Fibroblast of gingiva (primary cell): ENCODE measurements at places on chromosomes 6 and 20.

DNA sequence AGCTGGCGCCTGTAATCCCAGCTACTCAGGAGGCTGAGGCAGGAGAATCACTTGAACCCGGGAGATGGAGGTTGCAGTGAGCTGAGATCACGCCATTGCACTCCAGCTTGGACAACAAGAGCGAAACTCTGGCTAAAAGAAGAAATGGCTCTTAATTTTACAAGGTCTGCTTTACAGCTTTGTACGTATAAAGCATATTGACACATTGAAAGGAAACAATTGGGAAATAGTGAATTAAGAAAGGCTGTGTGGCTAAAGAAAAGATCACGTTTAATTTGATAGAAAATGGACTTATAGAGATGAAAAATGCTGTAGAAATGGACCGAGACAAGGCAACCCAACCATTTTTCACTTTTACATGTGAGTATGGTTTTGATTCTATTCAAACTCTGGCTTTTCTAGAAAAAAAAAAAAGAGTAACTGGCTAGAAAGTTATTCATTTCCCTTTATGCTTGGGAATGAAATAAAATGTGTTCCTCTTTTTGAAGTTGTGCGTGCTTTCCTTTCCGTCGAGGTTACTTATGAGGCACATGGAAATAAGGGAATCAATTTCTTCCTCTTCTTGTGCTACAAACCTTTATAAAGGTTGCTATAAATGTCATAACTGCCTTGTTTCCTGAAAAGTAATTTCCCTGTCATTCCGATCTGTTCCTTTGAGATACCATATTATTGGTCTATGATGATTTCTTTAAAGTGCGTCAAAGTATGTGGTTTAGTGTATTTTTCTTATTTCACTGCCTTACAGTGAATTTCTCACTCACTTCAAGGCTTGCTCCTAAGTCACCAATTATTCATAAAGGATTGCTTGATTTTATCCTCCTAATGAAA is 29.4 kb downstream of the PFDN4 start:
- DNase-seq, result no peak

GRCh38 chr6:108562503-108562993 is 1.8 kb downstream of the FOXO3 start:
- peak; percentile 67 for DNase-seq

- DNase-seq, result no peak
Measured at GRCh38 chr6:2505624-2506023, 245.1 kb downstream of the MYLK4 start.

DNA sequence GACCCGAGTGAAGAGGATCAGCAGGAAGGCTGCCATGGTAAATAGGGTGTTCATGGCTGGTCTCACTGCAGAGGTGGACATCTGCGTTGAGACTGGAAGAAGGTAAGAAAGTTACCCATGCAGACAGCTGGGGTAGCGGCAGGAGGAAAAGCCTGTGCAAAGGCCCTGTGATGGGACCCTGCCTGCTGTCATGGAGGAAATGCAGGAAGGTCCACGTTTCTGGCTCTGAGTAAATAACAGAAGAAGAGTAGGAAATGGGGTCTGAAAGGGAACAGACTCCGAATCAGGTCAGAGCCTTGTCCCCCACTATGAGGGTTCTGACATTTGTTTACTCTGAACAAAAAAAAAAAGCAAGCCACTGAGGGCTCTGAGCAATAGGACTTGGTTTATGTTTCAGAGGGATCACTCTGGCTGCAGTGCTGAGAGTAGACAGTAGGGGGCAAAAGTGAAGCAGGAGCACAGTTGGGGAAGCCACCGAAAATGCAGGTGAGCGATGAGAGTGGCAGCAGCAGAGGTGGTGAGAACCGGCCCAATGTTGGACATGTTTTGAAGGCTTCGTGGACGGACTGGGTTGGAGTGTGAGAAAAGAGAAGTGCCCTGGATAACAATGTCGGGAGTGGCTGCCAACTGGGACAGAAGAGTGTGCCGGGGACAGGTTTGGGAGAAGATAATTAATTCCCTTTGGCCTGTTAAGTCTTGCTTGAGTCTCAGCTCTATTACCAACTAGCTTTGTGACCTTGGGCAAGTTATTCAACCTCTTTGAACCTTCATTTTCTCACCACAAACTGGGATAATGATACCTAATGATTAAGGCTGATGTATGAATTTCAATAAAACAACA is 57.9 kb upstream of the MAP7 start:
- DNase-seq, result peak; percentile 38

DNA sequence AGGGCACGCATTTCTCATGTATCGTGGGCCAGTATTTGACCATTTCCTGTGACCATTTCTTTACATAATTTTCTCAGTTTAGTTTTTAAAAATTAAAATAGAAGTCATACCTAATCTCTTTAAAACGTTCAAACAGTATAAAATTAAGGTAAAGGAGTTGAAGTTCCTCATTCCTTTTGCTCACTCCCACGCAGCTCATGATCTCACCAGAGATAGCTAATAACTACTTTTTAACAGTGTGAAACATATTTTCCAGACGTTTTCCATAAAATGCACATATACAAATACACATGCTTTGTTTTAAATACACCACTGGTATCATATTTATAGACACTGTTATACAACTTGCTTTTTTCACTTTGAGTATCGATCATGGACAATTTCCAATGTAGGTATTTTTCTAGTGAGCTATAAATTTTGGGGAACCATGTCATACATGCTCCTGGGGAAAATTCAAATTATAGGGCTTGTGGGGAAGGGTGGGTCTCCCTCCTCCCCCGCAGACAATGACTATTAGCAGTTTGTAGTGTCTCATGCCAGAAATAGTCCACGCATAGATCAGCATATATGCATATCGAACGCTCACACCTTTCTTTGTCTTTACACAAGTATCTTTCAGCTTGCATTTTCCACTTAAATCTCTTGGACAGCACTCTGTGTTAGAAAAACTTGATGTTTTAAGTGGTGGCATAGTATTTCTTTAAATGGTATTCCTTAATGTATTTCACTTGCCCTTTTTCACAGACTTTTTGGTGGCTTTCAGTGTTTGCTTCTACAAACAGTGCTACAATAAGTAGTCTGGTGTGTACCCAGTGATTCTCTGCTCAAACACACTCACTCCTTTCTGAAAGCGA is 145.5 kb upstream of the ZNF217 start:
- no peak for DNase-seq

DNA sequence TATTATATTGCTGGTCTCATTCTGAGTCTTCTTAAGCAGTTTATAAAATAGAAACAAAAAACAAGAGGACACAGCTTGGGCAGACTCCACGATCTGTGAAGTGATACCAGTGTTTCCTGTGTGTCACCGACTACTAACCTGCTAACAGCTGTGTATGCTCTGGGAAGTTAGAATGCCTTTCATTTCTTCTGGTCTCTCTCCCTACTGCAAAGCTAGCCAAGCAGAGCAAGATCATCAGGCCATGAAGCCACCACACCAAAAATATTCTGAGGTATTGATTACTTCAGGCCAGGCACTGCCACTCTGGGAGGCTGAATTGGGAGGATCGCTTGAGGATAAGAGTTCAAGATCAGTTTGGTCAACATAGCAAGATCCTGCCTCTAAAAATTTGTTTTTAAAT is 46.9 kb upstream of the SMIM29 start:
- DNase-seq, result no peak

DNA sequence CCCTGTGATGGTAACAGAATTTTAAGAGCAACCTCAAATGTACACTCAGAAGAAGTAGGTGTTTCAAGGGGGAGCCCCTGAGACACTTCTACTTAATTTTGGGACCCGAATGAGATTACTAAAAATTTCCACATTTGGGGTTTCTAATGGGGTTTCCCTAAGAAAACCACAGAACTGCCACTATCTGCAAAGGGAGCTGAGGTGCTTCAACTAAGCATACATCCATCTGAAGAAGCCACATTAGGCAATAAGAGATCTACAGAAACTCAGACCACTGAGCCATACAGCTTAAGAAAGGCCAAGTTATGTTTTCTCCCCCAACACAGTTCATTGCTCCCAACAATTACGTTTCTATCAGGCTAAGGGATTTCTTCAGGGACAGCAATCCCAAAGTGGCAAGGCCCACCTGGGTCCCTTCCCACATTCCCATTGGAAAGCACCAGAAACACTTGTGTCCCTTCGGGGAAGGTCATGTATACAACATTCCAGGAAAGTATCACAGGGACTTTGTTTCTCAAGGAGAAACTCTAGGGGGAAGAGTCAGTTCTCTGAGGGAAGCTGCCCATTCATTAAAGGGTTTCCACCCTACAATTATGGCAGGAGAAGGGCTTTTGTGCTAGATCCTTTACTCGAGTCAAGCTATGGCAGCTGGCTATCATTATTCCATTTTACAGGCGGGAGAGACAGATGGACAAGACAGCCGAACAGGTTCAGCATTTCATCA is 5.0 kb downstream of the BCL2L1 start:
- DNase-seq, result no peak

- DNase-seq, result no peak
Measured at GRCh38 chr20:41717483-41717882, 99.3 kb upstream of the CHD6 start.

DNA sequence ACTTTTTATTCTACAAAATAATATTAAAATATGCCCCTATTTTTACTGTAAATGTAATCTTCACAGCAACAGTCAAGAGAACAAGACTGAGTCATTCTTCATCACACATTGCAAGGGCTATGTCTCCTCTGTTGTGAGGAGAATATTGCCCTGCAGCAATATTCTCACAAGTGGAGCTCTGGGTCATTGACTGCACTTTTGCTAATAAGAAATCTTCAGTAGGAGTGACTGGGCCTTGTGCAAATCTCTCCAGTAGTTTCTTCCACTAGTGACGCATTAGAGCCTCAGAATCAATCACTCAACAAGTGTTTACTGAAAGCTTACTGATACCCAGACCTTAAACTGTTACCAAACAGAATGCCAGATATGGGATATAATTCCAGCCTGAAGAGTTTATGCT is 49.1 kb downstream of the LAMA2 start:
- DNase-seq, result peak; percentile 34

DNA sequence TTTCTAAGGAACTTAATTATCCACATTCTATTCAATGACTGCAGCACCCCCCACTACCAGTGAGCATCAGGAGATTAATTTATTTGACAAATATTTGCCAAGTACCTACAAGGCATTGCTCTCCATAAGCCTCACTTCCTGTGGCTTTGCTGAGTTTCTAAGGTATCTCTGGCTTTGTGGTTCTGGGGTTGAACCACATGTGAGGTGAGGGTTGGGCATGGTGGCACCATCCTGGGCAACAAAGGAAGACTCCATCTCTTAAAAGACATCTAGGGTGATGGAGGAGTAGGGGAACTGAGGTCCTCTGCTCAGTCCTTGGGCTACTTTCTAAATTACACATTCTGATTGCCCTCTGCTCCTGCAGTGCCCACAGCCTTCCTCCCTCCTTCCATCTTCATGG is 25.5 kb upstream of the WFDC2 start:
- DNase-seq, result no peak

GRCh38 chr6:121748850-121749249 is 313.4 kb downstream of the GJA1 start:
- DNase-seq, result no peak

DNA sequence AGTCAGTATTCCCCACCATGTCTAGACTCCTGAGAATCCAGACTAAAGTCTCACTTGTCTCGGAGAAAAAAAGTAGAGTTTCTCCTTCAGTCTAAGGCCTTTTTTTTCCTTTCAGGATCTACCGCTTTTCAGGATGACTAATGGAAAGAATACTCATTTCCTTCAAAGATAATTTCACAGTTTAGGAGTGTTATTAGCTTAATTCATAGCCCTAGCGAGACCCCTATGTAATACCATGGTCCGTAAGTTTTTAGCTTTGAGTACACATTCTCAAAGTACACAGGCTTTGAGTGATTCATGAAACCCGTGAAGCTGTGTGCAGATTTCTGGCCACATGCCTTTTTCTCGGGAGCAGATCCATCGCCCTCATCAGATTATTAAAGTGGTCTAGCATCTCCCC is 133.1 kb downstream of the SOX4 start:
- DNase-seq, result no peak

- DNase-seq, result no peak
Measured at GRCh38 chr6:23218751-23219150, 649.4 kb downstream of the HDGFL1 start.

DNA sequence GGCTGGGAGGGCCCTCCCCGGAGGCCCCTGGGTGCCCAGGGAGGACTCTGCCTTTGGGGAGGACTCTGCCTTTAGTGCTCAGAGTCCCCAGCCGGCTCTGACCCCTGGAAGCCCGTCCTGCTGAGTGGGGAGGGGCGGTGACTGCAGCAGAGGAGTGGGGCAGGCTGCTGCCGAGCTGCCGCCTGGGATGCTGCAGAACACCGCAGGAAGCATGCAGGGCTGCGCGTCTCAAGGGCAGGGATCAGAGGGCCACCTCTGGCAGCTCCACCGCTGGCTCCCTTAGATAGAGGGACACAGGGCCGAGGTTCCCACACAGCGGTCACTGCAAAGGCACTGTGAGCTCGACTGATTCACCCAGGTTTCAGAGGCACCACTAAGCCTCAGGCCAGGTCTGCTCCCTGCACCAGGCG is 82.2 kb upstream of the GATA5 start:
- no peak for DNase-seq

GRCh38 chr20:3734111-3734843 is 1.8 kb downstream of the HSPA12B start:
- no peak for DNase-seq

- no peak for DNase-seq
Measured at GRCh38 chr6:160073272-160073671, 48.3 kb upstream of the SLC22A1 start.

DNA sequence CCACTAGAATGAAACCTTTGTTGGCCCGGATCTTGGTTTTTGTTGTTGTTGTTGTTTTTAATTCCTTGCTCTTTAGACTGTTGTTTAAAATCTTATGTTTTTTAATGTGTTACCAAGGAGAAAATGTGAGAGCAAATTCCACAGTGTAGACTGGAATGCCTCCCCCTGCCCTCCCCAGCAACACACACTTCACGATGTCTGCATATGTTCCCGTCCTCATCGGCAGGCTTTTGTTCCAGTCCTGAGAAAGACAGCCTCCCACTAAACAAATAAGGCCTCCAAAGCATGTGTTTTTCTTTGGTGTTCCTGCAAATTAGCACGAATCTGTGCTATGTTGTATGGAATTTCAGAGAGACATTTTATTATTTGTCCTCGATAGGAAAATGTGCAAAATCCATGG is 263.3 kb upstream of the QKI start:
- DNase-seq, result no peak

GRCh38 chr6:81901551-81901966 is 149.1 kb upstream of the TENT5A start:
- DNase-seq, result peak; percentile 2

DNA sequence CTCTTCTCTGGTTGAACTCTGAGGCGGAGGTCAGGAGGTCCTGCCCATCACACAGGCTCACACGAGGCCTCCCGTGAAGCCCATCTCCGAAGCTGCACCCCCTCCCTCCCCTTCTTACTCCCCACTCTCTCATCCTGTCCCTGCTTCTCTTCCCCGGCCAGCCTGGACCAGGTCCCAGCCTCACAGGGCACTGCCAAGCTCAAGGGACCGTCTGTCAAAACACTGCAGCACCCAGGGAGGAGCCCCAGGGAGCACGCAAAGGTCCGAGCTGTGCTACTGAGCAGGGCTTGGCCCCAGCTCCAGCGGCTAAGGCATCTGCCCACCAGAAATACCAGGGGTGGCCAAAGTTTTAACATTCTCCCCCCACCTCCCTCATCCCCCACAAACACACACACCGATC is 70.0 kb downstream of the PSMG4 start:
- no peak for DNase-seq
